ENCODE measurements at places on chromosomes 11 and 22. TPM values are rescaled to one million over a fixed set of nuclear protein-coding genes. Genes with fewer than 3 reads are reported as not detected.
A peak's percentile ranks its signal among the peaks of the same experiment; 100 is the strongest.

Gene KLHL22
- 14.8 TPM for total RNA-seq

Gene PTGDR2
- 1.0 TPM for total RNA-seq

GRCh38 chr11:120386774-120387371 lies 50.7 kb downstream of the ARHGEF12 start:
- H3K27ac ChIP-seq: no peak overlapping the region
- DNase-seq: no peak
- no peak overlapping the region for H3K4me3 ChIP-seq
- H3K27me3 ChIP-seq: no peaks in the 10 kb centered on the region
- no peaks in the 10 kb centered on the region for H3K36me3 ChIP-seq

GRCh38 chr11:44229098-44229497 lies 80.8 kb downstream of the ALX4 start:
- DNase-seq: no peak
- H3K4me1 ChIP-seq: no peaks in the 10 kb centered on the region
- H3K36me3 ChIP-seq: no peaks in the 10 kb centered on the region
- no peak overlapping the region for H3K27ac ChIP-seq
- H3K4me3 ChIP-seq: no peak overlapping the region
- no peaks in the 10 kb centered on the region for H3K27me3 ChIP-seq

- H3K4me3 ChIP-seq: peak overlapping the region; percentile 26
- H3K4me1 ChIP-seq: peaks cover 76% of the 10 kb centered on the region
- no peaks in the 10 kb centered on the region for H3K27me3 ChIP-seq
- DNase-seq: no peak
- H3K36me3 ChIP-seq: no peaks in the 10 kb centered on the region
Measured at GRCh38 chr11:65947133-65947532, 1.9 kb downstream of the TSGA10IP start.
